ENCODE measurements at places on chromosomes 1 and 21.

DNA sequence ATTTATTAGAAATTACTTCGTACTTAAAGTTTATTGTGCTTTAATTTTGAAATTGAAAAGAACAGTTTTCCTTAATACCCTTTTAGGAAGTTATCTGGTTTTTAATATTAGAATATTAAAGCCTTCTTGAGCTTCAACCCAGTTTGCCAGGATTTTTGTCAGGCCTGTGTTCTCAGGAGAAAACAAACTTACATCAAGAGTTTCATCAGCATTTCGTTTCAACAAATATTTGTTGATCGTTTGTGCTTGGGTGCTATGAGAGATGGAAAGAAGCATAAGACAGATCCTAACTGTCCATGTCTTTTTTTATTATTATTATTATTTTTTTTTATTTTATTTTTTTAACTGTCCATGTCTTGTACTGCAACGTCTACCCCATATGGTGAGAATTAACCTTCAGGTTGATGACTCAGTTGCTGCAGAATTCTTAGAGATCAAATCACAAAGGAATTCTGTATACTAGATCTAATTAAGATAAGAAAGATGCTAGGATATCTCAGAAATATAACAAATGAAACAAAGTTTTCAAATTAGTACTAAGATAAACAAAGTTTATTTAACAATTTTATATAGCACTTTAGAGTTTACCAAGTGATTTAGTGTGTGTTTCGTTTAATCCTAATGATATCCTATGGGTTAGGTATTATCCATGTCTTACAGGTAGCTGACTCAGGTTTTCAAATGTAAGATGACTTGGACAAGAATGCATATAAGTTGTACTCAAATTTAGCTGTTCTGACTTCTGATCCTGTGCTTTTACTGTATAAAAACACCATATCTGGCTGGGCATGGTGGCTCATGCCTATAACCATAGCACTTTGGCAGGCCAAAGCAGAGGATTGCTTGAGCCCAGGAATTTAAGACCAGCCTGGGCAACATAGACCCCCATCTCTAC, 14.3 kb downstream of the FBXO28 start:
- DNase-seq, result no peak

DNA sequence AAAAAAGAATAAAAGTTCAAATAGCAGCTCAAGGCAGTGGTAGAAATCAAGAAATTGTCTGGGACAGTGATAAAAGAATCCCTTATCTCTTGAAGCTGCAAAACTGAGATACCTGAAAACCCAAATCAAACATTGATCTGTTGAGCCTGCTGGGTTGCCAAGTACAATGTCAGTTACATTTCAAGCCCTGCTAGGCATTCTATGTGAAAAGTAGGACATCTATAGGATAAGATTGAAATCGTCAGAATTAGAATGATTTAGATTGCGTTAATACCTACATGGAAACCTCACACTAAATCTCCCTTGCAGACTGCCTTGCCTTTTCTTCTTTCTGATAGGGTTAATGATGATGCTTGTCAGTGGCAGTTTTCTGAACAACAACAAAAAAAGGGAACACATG, 1684.4 kb upstream of the B3GALT2 start:
- DNase-seq, result no peak

DNA sequence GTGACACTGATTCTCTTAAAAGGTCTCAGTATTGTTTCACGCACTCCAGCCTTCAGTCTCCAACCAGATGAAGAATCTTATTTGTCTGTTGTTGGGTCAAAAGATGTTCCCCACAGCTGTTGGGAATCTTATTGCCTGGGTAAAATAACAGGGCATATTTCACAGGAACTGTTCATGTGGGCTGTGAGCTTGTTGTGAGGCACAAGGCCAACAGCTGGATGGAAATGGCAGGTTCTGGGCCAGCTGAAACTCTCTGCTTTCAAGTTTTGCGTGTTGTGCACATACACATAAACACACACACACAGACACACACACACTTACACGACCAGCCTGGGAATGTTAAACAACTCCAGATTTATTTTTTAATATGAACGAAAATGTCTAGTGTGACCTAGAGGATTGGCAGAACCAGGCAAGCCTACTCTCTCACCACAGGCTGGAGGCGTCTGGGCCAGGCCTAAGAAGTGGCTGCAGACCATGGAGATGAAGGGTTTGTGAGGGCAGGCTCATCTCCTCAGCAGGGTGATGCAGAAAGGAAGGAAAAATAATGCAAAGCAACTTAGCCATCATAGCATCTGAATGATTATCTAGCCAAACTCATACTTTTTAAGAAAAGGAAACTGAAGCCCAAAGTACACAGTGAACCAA, 357.0 kb downstream of the TTLL7 start:
- DNase-seq, result no peak

DNA sequence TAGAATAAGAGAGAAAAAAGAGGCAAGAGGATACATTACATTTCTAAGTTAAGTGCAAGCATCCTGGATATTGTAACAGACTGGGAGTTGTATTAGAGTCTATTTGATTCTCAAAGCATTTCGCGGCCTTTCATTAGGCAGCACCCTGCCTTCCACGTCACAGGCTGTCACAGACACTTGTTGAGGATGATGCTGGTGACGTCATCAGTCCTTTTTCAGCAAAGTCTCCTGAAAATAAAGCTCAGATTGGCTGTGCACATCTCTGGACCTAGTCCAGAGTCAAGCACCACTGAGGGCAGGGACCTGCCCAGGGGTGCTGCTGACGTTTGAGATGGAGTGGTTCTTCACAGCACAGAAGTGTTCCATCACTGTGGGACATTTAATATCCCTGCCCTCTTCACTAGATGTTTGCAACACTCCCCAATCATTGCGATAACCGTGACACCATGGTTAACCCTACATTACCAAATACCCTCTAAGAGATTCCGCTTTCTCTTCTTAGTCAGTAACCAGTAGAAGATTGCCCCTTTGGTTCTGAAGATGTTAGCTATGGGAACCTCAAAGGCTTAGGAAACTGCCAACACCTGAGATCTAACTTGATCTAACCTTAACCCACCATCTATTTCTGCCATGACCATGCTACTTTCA, 72.7 kb upstream of the F3 start:
- no peak for DNase-seq

DNA sequence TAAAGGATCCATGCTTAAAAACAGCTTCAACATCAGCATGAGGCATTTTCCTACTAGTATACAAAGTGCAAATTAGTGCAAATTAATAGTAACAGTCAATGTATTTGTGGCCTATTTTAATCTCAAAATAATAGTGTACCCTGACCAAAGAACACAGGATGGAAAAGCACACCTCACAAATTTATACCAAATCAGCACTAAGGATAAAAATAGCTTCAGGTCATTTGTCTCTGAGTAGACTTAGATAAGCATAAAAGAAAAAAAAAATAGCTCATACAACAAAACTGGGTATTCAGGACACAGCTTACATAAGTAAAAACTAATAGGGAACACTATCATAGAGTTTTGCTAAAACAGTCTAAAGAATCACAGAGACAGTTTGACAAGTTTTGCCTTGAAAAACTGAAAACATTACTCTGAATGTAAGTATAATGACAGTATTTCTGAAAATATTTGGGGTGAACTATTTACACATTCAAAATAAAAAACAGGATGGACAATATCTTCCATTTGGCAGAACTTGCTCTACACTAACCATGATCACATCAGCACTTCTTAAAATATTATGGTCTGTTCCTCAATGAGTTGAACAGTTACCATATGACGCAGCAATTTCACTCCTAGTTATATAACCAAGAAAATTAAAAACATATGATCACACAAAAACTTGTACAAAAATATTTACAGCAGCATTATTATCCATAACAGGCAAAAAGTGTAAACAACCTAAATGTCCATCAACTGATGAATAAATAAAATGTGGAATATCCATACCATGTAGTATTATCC, 46.3 kb downstream of the RNF115 start:
- no peak for DNase-seq

DNA sequence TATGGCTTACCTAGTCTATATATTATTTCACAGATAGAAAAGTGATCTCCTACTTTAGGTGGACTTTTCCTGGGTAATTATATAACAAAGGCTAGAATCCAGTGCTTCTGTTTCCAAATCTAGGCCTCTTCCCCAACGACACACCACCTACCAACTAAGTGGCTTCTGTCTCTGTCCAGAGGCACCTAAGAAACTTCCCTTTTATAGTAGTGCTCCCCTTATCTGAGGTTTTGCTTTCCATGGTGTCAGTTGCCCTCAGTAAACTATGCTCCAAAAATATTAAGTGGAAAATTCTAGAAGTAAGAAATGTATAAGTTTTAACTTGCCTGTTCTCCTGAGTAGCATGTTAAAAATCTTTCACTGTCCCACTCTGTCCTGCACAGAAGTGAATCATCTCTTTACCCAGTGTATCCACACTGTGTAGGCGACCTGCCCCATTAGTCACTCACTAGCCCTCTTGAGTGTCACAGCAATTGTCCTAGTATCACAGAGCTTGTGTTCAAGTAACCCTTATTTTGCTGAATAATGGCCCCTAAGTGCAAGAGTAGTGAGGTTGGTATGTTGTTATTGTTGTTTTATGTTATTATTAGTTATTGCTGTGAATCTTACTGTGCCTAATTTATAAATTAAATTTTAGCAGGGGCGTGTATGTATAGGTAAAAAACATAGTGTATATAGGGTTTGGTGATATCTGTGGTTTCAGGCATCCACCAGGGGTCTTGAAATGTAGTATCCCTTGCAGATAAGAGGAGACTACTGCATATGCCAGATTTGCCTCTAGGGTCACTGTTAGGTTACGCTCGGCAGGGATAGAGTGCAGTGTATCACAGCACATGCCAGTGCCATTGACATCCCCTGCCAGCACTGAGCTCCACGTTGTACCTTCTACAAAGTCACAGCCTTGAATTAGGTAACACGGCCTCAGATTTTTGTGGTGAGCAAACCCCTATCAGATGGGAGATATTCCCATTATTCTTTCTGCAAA, 14.7 kb upstream of the CD53 start:
- DNase-seq, result no peak

DNA sequence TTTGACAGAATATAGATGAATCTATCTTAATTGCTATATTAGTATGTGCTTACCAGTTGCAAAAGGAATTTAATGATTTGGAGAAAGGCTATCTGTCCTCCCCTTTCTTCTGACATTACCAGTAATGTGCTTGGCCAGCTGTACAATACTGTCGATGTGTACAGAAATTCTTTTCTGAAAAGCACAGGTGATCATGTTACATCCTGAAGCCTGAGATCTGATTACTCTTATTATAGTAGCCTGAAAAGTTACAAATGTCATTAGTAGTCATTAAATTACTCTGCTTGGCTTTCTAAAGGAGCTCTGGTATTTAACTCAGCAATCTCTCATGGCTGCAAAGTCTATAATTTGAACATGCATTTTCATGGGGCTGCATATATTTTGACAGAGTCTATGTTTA, 209.8 kb downstream of the PTPRC start:
- no peak for DNase-seq

DNA sequence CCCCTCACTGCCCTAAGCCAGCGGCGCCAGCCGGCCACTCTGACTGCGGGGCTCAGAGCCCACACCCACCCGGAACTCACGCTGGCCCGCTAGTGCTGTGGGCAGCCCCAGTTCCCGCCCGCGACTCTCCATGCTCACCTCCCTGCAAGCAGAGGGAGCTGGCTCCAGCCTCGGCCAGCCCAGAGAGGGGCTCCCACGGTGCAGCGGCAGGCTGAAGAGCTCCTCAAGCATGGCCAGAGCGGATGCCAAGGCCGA, 41.5 kb downstream of the SLC2A1 start:
- DNase-seq, result no peak

- no peak for DNase-seq
These were observed 67.9 kb upstream of the EFHD2 start for GRCh38 chr1:15341634-15342407.

- DNase-seq, result no peak
These were observed 76.5 kb downstream of the VWA5B1 start for GRCh38 chr1:20367116-20367585.

DNA sequence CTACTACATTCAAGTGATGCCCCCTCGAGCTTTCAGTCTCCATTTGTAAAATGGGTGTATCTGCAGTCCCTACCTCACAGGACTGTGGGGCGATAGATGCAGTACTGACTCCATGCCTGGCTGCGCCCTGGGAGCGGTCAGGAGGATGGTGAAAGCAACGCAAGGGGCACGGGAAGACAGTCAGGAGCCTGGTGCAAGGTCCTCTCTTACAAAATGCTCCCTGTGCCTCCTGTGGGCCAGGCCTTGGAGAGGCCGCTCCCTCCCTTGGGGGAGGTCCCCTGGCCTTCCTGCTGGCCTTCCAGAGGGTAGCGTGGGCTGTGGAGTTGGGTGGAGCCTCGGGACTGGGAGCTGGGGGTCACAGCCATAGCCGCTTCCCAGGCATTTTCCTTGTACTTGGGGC, 21.6 kb downstream of the FAM151A start:
- DNase-seq, result no peak

DNA sequence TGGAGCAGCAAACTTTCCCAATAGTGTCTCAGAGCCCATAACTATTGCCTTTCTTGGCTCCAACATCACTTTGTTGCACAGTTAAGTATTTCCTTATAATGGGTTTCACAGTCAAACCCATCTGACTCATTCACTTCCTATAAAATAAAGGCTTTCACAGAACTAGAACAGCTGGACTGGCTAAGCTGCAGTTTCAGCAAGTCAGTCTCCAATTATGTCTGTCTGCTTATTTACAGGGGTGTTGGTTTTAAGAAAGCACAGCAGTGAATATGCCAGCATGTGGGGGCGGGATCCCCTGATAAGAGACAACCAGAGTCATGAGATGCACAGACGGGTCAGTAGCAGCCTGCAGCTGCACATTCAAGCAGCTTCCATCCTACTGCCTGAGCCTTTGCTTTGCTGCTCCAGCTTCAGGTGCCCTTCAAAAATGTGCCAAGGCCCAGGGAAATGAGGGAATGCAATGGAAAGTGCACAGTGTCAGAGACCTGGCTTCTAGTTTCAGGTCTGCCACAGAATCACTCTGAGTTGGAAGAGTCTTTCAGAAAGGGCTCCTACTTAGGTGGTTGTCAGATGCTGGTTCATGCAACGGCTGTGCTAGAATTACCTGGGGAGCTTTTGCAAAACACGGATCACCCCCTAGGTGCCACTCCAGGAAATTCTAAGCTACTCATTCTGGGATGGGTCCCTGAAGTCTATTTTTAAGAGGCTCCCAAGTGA, 24.8 kb downstream of the RNF19B start:
- DNase-seq, result peak; percentile 74

DNA sequence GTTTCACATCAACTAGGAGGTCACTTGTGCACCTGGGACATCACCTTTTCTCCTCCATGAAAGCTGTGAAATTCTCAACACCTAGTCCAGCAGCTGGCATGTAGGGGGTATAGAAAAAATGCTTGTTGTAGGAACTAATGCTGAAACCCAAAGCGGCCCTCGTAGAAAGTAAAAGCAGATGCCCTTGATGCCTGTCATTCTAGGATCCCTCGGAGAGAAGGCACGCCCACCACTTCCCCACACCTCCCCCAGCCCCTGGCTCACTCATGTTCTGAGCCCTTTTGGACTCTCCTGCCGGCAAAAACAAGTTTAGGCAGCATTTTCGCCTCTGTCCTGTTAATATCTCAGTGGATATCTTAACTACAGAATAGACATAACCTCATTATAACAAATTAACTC, 36.5 kb downstream of the RIPK4 start:
- no peak for DNase-seq

DNA sequence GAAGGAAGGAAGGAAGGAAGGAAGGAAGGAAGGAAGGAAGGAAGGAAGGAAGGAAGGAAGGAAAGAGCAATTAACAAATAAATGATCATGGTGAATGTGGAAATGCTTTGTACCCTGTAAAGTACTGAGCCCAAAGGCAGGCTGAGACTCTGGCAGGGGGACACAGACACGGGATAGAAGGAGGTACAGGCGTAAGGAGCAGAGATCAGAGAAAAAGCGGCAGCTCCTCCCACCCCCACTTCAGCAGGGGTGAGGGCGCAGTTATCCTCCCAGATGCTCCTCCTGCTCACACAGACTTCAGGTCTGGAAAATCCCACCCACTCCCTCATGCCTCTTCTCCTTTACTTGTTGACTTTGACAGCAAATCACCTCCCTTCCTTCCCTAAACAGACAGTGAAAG, 464.5 kb downstream of the MATN1 start:
- DNase-seq, result no peak
